ENCODE measurements at places on chromosomes 6 and 20. TPM values are rescaled to one million over a fixed set of nuclear protein-coding genes. Genes with fewer than 3 reads are reported as not detected.
A peak's percentile ranks its signal among the peaks of the same experiment; 100 is the strongest.

- H3K27me3 ChIP-seq: no peaks in the 10 kb centered on the region
- peak; percentile 94 for DNase-seq
- no peak overlapping the region for H3K4me3 ChIP-seq
- peak overlapping the region; percentile 81 for H3K27ac ChIP-seq
- peaks cover 28% of the 10 kb centered on the region for H3K4me1 ChIP-seq
Observed at GRCh38 chr20:49747707-49748524, 34.2 kb upstream of the B4GALT5 start.

DNA sequence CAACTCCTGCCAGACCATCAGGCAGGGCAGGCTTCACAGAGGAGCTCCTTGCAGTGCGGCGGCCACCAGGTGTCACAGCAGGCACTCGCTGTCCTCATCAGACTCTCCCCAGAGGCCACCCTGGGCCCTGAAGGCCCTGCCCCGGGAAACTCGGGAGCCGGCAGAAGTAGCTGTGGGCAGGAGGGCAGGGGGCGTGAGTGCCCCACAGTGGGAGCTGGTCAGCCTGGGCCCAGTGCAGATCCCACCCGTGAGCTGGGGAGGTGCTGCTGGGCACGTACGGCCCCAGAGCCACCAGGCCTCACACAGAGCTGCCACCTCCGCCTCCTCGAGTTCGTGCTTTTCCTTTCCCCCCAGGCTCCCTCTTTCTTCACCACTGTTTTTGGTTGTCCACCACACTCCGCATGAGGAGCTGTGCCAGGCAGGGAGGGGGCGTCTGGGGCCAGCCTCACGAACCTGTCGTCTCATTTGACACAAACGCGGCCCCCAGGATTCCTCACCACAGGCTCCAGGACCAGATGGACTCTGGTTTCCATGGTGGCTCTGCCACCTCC, 33.8 kb downstream of the FRMD1 start:
- no peak overlapping the region for H3K27ac ChIP-seq
- DNase-seq: no peak
- H3K4me1 ChIP-seq: peaks cover 16% of the 10 kb centered on the region
- no peaks in the 10 kb centered on the region for H3K27me3 ChIP-seq

GRCh38 chr6:82569022-82569421, 205.4 kb downstream of the TPBG start:
- H3K27ac ChIP-seq: no peak overlapping the region
- H3K36me3 ChIP-seq: no peaks in the 10 kb centered on the region
- DNase-seq: no peak
- no peaks in the 10 kb centered on the region for H3K4me1 ChIP-seq
- H3K27me3 ChIP-seq: no peaks in the 10 kb centered on the region

DNA sequence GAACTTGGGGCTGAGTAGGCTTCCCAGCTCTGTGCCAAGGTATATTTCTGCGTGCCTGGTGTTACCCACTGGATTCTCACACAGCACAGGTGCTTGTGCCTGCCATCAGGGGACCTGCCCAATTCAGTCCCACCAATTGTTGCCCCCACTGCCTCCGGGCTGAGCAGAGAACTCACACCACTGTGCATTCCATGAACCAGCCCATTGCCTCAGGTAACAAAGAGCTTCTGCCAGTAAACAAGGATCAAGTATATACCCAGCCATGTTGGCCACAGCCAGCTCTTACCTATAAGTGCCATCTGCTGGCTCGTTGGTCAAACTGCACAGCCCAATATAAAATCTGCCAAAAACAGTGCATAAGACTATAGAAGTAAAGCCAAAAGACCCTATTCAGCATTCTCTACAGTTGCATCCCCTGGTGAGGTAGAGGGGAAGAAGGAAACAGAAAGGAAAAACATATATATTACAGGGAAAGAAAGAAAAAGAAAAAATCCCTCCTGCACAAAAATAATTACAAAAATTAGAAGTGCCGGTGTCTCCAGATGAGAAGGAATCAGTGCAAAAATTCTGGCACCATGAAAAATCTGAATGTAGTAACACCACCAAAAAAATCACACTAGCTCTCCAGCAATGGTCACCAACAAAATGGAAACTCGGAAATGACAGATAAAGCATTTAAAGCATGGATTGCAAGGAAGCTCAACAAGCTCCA, 241.4 kb downstream of the IBTK start:
- H3K27ac ChIP-seq: no peak overlapping the region
- DNase-seq: peak; percentile 61
- H3K27me3 ChIP-seq: no peaks in the 10 kb centered on the region
- no peaks in the 10 kb centered on the region for H3K36me3 ChIP-seq

The MLIP gene
- 0.63 TPM for total RNA-seq

GRCh38 chr20:4811661-4812181, 90.0 kb downstream of the PRND start:
- peak; percentile 59 for DNase-seq
- H3K27ac ChIP-seq: no peak overlapping the region
- H3K36me3 ChIP-seq: no peaks in the 10 kb centered on the region
- peaks cover 47% of the 10 kb centered on the region for H3K4me1 ChIP-seq

GRCh38 chr20:23235173-23236027, 115.2 kb upstream of the NXT1 start:
- DNase-seq: peak; percentile 84
- H3K4me1 ChIP-seq: peaks cover 11% of the 10 kb centered on the region
- no peak overlapping the region for H3K4me3 ChIP-seq
- no peak overlapping the region for H3K27ac ChIP-seq

- no peak overlapping the region for H3K27ac ChIP-seq
- no peak for DNase-seq
- H3K4me1 ChIP-seq: no peaks in the 10 kb centered on the region
- H3K36me3 ChIP-seq: no peaks in the 10 kb centered on the region
Observed at GRCh38 chr6:33960345-33961313, 156.8 kb upstream of the MLN start.

DNA sequence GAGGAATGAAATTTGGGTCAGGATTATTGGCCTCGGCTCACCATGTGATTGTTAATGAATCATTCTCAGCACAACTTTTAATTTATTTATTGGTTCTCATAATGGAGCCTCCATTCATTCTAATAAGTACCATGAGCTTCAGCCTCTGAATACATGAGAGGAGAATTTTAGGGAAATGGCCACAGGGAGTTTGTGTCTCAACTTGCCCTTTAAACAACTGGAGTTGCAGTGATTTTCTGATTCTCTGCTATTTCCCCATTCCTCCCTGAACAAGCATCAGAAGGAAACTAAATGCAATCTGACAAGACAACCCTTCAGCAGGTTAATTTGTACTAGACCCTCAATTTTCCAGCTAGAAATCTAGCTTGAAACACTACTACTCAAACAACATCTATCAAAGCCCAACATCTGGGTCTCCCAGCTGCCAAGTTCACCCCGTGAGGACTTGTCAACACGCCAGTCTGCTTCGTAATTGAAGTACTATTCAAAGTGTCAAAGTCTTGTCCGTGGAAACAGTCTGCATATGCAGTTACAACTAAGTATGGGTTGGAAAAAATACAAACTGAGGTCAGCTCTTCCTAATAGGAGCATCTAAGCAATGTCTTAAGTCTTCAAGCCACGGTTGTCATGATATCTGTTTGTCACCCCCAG, 235.4 kb downstream of the CDH4 start:
- no peaks in the 10 kb centered on the region for H3K27me3 ChIP-seq
- no peak for DNase-seq
- no peaks in the 10 kb centered on the region for H3K4me1 ChIP-seq
- no peaks in the 10 kb centered on the region for H3K36me3 ChIP-seq

DNA sequence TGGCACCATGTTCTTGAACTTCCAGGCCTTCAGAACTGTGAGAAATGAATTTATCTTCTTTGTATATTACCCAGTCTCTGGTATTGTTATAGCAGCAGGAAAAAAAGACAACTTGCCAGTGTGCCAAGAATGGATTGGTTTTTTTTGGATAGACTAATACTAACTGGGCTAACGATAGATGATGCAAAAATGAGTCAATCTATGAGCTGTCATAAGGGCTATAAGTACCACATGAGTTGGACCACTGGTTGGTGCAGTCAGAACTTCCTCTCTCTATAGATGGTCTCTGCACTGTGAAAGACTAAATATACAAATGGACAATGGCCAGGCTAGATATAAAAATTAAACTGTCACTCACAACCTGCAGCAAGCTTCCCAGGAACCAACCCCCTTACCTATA, 87.6 kb upstream of the COL21A1 start:
- no peak for DNase-seq
- no peaks in the 10 kb centered on the region for H3K36me3 ChIP-seq

The RMND1 gene
- 23.8 TPM for total RNA-seq

GRCh38 chr6:108621117-108621516, 60.4 kb downstream of the FOXO3 start:
- H3K27ac ChIP-seq: peak overlapping the region; percentile 16
- H3K36me3 ChIP-seq: no peaks in the 10 kb centered on the region
- H3K4me1 ChIP-seq: peaks cover 36% of the 10 kb centered on the region
- H3K27me3 ChIP-seq: no peaks in the 10 kb centered on the region
- H3K4me3 ChIP-seq: no peak overlapping the region

The BMP6 gene
- total RNA-seq: 11.4 TPM

GRCh38 chr6:167471548-167471930, 146.7 kb downstream of the TTLL2 start:
- no peak for DNase-seq
- H3K4me3 ChIP-seq: no peak overlapping the region
- no peaks in the 10 kb centered on the region for H3K36me3 ChIP-seq
